ENCODE measurements at places on chromosomes 11 and 22.

DNA sequence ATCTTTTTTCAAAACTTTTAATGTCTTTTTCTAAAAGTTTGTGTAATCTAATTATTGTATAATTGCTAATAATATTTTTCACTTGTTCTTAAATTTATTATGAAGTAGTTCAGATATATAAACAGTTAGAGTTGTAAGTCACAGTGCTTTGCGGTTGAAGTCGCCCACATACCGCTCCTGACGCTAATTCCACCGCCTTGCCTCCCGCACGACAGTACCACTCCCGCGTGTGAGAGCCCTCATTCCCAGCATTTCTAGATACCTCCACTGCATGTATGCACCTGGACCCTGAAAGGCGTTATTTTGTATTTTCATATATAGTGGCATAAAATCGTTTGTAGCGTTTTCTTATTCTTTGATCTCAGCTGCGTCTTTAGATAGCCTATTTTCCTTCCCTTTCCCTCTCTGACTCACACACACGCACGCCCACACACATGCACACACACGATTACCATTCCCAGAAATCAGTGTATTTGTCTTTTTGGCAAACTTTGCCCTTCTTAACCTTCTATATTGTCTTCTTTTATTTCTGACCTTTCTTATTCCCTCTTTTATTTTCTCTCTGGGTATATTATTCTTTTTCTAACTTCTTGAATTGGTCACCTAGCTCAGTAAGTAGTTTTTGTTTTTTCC is 56.4 kb upstream of the PITPNB start:
- DNase-seq: no peak

- no peak for DNase-seq
Measured at GRCh38 chr22:44924098-44924497, 85.7 kb downstream of the PHF21B start.

- no peak for DNase-seq
Measured at GRCh38 chr11:100716838-100717237, 29.8 kb downstream of the ARHGAP42 start.

DNA sequence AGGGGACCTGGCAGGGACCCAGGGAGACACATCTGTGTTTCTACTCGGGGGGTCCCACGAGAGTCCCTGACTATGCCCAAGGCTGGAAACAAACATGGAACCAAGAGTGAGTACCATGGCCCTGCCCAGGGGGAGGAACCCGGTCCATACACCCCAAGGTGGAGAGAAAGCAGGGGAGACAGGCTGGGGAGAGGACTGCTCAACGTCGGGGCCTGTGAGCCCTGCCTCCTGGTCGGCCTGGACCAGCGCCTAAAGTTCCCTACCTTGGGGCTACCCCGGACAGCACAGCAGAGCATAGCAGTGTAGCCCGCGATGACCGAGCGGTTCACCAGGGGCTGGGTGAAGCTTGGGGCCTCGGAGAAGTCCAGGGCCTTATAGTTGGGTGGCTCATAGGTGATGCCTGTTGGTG is 20.2 kb downstream of the MYBPC3 start:
- DNase-seq: no peak

DNA sequence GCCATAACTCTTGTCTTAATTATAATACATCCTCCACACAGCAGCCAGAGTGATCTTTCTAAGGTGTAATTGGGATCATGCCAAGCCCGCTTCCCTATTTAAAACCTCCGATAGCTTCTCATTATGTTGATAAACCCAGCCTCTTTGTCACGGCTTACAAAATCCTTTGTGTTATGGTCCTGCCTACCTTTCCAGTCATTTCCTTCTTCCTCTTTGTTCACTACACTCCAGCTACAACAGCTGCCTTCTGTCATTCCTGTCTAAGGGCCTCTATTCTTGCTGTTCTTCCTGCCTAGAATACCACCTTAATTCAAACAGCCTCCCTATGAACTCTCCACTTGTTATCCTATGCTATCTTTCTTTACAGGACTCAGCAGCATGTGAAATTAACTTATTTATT is 70.6 kb upstream of the CAPRIN1 start:
- DNase-seq: no peak

DNA sequence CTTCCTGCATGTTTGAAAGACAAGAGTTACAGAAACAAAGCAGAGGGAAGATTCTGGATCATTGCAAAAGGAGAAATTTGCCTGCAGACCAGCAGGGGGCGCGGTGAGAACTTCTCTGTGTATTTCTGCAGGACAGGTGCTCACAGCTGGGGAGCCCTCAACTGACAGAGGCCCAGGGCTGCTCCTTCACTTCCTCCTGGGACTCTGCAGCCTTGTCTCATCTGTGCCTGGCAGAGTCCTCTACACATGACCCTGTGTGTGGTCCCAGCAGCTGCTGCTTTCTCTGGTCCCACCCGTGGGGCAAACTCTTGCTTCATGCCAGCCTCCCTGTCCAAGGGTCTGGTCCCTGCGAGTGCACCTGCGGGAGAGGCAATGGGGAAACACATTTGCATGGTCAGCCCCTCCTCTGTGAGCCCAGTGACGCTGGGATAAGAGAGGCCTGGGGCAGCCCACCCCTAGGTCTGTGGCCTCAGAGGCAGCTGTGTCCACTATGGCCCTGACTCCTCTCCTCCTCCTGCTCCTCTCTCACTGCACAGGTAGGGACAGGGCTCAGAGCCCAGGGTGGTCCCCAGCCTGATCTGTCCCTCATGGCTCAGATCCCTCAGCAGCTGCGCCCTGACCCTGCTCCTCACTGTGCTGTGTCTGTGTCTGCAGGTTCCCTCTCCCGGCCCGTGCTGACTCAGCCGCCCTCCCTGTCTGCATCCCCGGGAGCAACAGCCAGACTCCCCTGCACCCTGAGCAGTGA is 43.2 kb upstream of the VPREB1 start:
- peak; percentile 50 for DNase-seq

GRCh38 chr22:40605761-40606160 is 30.8 kb downstream of the MRTFA start:
- no peak for DNase-seq

DNA sequence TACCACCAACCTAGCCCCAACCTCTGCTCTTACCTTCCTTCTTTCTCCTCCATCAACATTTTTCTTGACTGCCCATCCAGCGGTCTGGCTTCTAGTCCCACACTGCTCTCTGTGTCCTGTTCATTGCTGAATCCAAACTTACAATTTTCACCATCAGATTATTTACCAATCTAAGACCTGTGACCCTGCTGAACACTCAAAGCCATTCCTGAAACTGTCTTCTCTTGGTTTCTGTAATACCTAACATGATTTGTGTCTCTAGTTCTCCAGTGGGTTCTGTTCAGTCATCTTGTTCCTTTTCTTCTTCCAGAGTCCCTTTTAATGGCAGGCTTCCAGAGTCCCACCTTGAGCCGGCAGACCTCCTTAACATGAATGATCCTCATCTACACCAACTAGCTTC is 24.1 kb downstream of the RRAS2 start:
- no peak for DNase-seq

DNA sequence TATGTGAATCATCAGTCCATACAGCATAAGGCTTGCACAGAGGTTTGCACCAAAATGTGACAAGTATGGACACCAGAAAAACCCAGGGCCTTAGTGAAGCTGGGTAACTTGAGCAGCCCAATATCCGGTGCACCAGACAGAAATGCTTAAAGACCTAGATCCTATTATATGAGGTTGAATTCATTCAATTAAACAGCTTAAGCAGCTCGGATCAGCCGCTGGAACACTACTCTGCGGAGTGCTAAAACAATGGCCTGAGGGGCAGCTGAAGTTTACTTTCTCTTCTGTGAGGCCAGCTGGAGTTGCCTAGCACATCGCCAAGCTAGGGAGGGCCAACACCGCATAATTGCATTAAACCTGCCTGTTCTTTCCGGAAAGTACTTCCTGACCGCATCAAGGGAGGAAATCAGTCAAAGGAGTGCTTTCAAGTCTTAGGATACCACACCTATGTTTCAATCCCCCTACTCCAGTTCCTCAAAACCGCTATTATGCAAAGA is 17.0 kb upstream of the FAM181B start:
- peak; percentile 19 for DNase-seq

- no peak for DNase-seq
Measured at GRCh38 chr11:88455974-88456373, 118.4 kb upstream of the CTSC start.

- no peak for DNase-seq
Measured at GRCh38 chr11:107043242-107044006, 25.1 kb upstream of the GUCY1A2 start.

DNA sequence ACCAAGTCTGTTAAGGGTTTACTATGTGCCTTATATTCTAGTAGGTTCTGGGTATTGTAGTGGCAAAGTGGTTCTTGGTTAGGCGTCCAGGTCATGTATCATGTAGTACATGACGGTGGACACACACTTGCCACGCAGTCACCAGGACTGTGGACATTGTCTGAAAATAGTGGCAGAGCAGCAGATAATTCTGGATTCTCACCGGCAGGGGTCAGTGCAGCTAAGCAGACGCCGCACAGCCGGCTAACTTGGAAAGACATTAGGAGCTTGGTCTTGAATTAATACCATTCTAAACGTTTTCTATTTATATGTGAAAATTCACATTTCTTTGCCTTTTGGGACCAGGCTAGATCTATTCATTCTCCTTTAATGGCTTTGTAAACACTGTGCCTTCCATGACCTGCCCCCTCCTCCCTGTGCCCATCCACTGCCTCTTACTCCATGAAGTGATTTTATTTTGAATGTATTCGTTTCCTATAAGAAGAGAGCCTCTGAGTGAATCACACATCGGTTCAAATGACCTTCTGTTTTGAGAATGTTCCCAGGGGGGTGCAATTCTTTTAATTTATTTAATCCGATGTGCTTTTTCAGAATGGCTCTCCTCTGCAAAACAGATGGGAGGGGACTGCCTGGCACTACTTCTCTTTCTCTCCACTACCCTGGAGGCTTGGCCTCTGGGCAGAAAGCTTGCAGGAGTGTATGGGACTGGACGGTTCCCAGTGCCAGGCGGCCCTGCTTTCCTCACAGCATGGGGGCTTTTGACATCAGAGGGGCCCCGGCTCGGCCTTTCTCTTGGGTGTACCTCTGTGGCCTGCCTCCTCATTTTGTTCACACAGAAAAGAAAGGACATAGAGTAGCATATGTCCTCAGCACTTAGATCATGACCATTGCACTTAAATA is 378.0 kb downstream of the NTM start:
- DNase-seq: peak; percentile 74

- no peak for DNase-seq
Measured at GRCh38 chr11:66912361-66912760, 45.8 kb downstream of the PC start.

DNA sequence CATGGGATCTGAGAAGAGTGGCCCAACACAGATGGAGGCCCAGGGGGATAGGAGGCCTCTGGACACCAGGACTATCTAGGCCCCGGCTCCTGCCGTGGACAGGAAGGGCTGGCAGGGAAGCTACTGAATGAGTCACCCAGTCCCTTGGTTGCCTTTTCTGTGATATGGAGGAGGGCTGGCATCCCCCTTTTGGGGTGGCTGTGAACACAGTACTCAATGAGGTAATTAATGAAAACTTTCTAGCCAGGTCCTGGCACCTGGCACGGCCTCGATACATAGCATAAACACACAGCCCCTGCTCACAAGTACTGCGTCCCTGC is 163.2 kb downstream of the CHST1 start:
- no peak for DNase-seq

Measured in WTC11 (cell line).